ENCODE measurements at places on chromosomes 4 and X. TPM values are rescaled to one million over a fixed set of nuclear protein-coding genes. Genes with fewer than 3 reads are reported as not detected.

DNA sequence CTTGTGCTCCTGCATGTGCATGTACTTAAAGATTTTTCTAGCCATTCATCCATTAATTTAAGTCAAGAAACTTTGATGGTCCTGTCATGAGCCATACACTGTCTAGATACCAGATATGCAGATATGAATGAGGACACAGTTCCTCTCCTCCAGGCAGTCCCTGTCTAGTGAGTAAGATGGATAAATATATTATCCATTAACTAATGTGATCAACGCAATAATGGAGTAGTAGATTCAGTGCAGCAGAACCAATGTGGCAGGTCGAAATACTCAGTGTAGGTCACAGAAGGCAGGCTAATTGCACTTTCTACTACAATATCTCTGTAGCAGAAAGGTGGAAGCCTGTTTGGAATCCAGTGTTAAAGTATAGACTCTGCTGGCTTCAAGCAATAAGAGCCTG is 112.5 kb downstream of the PCDH7 start:
- H3K27ac ChIP-seq, result no peak overlapping the region
- no peaks in the 10 kb centered on the region for H3K27me3 ChIP-seq
- H3K4me1 ChIP-seq, result no peaks in the 10 kb centered on the region

DNA sequence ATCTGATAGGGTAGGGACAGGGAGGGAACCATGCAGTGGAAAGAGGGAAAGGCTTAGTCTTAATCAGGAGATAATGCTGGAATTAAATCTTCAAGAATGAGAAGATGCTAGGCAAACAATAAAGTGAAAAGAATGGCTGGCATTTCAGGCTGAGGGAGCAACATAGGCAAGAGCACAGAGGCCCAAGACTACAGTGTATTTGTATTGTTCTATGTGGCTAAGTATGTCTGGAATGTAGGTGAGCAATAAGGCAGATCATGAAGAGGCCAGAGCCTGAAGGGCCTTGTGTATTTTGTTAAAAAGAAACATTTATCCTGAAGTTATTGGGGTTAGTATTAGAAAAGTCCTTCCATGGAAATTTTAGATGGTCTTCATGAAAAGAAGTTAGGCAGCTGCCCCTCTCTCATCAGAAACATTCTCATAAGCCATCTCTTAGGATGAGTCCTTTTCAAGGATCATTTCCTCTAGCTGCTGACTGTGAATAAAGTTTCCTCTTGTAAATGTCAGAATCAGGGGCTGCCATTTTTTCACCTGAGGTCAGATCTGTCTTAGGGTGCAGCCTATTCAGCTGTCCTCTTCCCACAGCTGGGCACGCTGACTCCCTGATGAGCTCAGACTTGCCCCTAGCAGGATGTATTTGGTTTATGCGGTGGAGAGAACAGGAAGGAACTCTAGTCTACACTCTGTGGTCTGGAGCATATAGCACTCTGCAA is 46.3 kb downstream of the ATP10D start:
- H3K27ac ChIP-seq, result peak overlapping the region; percentile 27
- no peak for DNase-seq
- H3K4me1 ChIP-seq, result peaks cover 5% of the 10 kb centered on the region
- no peak overlapping the region for H3K4me3 ChIP-seq

DNA sequence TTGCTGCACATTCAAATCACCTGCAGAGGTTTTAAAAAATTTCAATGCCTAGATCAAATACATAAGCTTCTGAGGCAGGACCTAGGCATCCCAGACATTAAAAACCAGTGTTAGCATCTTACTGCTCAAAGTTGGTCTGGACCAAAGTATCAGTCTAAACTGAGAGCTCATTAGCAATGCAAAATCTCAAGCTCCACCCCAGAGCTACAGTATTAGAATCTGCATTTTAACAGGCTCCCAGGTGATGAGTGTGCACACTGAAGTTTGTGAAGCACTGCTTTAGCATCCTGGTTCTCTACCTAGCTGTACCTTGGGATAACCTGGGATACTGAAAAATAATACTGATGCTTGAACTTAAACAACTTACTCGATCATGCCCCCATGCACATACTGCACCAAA is 96.0 kb downstream of the PRRG1 start:
- no peaks in the 10 kb centered on the region for H3K27me3 ChIP-seq
- no peaks in the 10 kb centered on the region for H3K36me3 ChIP-seq
- no peak overlapping the region for H3K4me3 ChIP-seq
- DNase-seq, result no peak
- no peaks in the 10 kb centered on the region for H3K4me1 ChIP-seq
- H3K27ac ChIP-seq, result no peak overlapping the region

GRCh38 chr4:38177035-38177546 is 216.9 kb downstream of the PTTG2 start:
- no peaks in the 10 kb centered on the region for H3K27me3 ChIP-seq
- peak overlapping the region; percentile 89 for H3K27ac ChIP-seq
- H3K4me1 ChIP-seq, result peaks cover 24% of the 10 kb centered on the region

- peak overlapping the region; percentile 77 for H3K27ac ChIP-seq
- peaks cover 55% of the 10 kb centered on the region for H3K4me1 ChIP-seq
- H3K27me3 ChIP-seq, result no peaks in the 10 kb centered on the region
- H3K36me3 ChIP-seq, result no peaks in the 10 kb centered on the region
- H3K4me3 ChIP-seq, result no peak overlapping the region
- no peak for DNase-seq
These were observed 39.8 kb upstream of the NAP1L5 start for GRCh38 chr4:88737307-88737941.

DNA sequence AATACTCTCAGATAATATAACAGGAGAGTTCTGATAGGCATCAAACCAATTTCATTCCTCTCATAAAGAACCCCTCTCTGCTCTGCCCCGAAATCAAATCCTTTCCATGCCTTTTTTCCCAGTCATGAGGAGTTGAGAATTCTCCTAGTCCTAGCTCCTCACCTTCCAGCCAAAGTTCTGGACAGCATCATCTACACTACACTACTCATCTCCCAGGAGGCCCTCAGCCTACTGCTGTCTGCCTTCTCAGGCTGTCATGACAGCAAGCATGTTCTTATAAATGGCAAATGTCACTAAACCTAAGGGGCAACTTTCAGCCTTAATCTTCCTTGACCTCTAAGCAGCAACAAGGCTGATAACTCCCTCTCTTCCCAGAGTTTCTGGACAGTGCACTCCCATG is 26.6 kb downstream of the MAPK10 start:
- no peak overlapping the region for H3K27ac ChIP-seq
- H3K4me3 ChIP-seq, result no peak overlapping the region
- no peaks in the 10 kb centered on the region for H3K4me1 ChIP-seq
- DNase-seq, result no peak

DNA sequence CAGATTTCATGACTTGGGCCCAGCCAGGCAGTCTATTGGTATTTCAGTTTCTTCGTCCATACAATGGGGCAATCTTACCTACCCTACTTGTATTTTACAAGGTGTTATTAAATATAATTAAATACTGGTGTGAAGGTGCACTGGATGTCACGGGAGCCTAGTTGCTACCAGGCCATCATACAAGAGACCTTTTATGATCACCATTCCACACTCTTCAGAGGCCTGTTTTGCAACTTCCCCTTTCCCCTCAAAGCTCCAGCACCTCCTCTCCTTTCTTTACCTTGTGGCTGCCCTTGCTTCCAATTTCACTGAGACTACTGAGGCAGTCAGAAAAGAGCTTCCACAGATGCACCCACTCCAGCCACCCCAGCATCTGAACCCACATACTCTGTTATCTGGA is 93.8 kb upstream of the HELT start:
- H3K36me3 ChIP-seq, result no peaks in the 10 kb centered on the region
- H3K27ac ChIP-seq, result no peak overlapping the region
- no peaks in the 10 kb centered on the region for H3K27me3 ChIP-seq
- no peaks in the 10 kb centered on the region for H3K4me1 ChIP-seq

DNA sequence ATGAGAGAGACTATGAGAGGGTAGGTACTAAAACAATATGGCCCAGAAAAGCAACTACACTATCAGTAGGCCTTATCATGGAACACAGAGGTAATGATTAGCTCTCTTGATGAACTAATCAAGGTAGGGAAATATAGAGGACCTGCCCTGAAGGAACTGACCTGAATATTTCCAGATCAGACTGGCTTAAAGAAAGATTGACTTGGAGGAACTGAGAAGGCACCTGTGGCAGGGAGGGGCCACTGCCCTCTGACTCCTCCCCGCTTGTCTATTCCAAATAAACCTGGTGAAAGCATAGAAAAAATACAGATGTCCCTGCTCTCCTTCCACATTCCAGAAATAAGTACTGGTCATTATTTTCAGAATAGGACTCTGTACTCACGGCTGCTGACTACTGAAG is 5.5 kb downstream of the RPS6KA6 start:
- no peaks in the 10 kb centered on the region for H3K36me3 ChIP-seq
- no peak overlapping the region for H3K27ac ChIP-seq
- DNase-seq, result no peak
- no peaks in the 10 kb centered on the region for H3K4me1 ChIP-seq
- no peaks in the 10 kb centered on the region for H3K27me3 ChIP-seq
- H3K4me3 ChIP-seq, result no peak overlapping the region

DNA sequence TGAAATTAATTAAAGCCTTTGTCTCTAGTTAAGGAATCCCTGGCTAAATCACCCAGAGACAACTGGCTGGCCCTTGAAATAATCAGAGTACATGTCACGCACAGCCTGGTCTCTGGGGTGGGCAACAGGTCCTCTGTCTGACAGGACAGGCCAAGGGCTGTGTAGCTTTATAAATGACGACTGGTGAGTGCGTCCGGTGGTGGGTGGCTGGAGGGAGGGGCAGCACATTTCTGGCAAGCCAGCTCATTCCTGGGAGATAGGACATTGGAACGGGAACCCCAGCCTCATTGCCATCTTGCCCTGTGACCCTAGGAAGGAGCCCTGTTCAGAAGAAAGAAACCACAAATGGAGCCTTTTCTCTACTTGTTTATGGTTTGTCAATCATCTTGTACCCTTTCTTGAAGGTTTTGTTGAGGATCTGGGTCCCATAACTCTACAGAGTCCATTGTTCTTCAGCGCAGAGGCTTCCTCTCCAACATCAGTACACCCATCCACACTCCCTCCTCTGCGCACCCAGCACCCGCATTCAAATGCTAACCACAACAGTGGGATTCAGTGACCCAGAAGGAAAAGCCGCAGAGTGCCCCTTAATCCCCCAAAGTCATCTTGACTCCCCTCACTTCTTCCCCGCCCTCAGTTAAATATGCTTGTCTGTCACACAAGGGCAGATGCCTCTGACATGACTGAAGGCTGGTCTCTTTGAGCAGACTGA is 368.1 kb downstream of the UNC5C start:
- no peak for DNase-seq
- no peaks in the 10 kb centered on the region for H3K4me1 ChIP-seq
- no peak overlapping the region for H3K27ac ChIP-seq
- no peaks in the 10 kb centered on the region for H3K27me3 ChIP-seq

GRCh38 chr4:11421116-11421515 is 7.6 kb downstream of the HS3ST1 start:
- no peaks in the 10 kb centered on the region for H3K27me3 ChIP-seq
- no peak overlapping the region for H3K27ac ChIP-seq
- no peaks in the 10 kb centered on the region for H3K4me1 ChIP-seq
- H3K36me3 ChIP-seq, result no peaks in the 10 kb centered on the region
- no peak for DNase-seq
- H3K4me3 ChIP-seq, result no peak overlapping the region

- peaks cover 12% of the 10 kb centered on the region for H3K4me1 ChIP-seq
- H3K36me3 ChIP-seq, result no peaks in the 10 kb centered on the region
- no peaks in the 10 kb centered on the region for H3K27me3 ChIP-seq
These were observed 355.4 kb upstream of the CPEB2 start for GRCh38 chr4:14646831-14647230.

DNA sequence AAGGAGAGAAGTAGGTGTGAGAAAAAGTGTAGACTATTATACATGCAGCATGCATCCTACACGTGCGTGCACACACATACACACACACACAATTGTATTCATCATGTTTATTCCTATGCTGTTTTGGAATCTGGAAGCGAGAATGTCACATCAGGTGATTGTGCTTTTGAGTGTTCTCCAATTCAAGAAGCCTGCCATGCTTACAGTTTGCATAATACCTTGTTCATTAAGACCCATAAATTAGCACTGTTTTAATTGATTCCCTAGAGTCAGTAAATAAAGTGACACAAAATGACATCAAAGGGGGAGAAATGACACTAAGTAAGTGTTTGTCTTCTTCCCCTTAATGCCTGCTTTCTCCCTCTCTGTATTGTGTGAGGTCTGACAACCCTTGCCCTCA is 336.1 kb upstream of the IGFBP7 start:
- DNase-seq, result no peak
- no peak overlapping the region for H3K4me3 ChIP-seq
- no peaks in the 10 kb centered on the region for H3K36me3 ChIP-seq
- H3K27me3 ChIP-seq, result no peaks in the 10 kb centered on the region
- H3K27ac ChIP-seq, result no peak overlapping the region

- DNase-seq, result no peak
- no peaks in the 10 kb centered on the region for H3K27me3 ChIP-seq
- H3K4me1 ChIP-seq, result no peaks in the 10 kb centered on the region
- H3K36me3 ChIP-seq, result no peaks in the 10 kb centered on the region
These were observed 9.9 kb upstream of the GK start for GRCh38 chrX:30643313-30643821.

- H3K27me3 ChIP-seq, result no peaks in the 10 kb centered on the region
- no peak for DNase-seq
- H3K36me3 ChIP-seq, result no peaks in the 10 kb centered on the region
- H3K4me1 ChIP-seq, result no peaks in the 10 kb centered on the region
- H3K4me3 ChIP-seq, result no peak overlapping the region
- H3K27ac ChIP-seq, result no peak overlapping the region
These were observed 45.8 kb downstream of the ANXA10 start for GRCh38 chr4:168138143-168138542.

GRCh38 chr4:18529482-18529881 is 507.9 kb upstream of the LCORL start:
- H3K36me3 ChIP-seq, result no peaks in the 10 kb centered on the region
- no peak overlapping the region for H3K27ac ChIP-seq
- no peaks in the 10 kb centered on the region for H3K27me3 ChIP-seq

STK32B gene
- 1.3 TPM for total RNA-seq

CT83 gene
- total RNA-seq, result not detected

ENOX2 gene
- total RNA-seq, result 9.1 TPM

P2RY8 gene
- total RNA-seq, result 0.78 TPM
